Esophagus muscularis mucosa (tissue), 4 donors: ENCODE measurements at places on chromosomes 12 and 14. TPM values are rescaled to one million over a fixed set of nuclear protein-coding genes. Genes with fewer than 3 reads are reported as not detected.
A peak's percentile ranks its signal among the peaks of the same experiment; 100 is the strongest.

DNA sequence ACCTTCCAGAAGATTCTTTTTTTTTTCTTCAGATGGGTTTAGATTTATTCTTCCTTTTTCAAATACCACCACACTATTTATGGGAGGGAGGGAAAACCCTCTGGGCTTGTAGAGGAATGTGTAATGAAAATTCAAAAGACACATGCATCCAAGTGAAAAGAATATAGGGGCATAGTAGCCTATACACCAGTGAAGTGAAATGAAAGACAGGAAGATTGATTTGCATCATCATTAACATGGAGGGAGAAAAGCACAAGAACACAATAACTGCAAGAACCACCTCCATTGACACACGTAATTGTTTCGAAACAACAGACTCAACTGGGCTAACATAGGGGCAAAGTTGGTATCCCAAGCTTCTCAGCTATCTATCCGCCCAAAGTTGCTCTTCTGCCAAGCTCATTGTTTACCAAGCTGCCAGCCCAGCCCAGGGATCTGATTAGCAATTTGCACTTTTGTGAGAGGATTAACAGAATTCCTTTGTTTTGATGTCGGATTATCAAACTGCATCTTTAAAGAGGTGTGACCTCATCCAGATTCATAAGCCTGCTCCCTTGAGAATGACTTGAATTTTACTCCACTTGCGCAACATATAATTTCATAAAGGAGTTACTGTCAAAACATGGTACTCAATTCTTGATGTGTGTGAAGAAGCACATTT, 430.5 kb upstream of the SOX5 start:
- no peak for DNase-seq

GRCh38 chr14:53968726-53969125, 12.1 kb upstream of the BMP4 start:
- DNase-seq: no peak

DNA sequence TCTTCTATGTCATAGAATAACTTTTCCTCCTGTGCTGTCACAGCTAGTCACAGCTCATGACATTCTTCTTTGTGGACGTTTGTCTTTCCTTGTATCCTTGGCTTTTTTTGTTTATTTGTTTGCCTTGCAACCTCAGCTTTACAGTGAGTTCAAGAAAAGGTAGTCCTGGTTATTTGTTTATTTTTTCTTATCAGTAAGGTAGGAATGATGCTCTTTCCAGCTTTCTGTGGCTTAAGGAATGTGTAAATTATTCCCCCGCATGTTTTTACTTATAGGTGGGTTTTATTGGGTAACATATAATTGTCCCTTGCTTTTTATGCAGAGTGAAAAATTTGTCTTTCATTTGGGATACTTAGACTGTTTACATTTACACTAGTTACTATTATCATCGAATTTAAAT, 1673.6 kb upstream of the FLRT2 start:
- no peak for DNase-seq

- DNase-seq: no peak
Measured at GRCh38 chr12:105212438-105212837, 23.5 kb downstream of the APPL2 start.

GRCh38 chr12:75305412-75306332, 24.5 kb downstream of the CAPS2 start:
- DNase-seq: no peak

DNA sequence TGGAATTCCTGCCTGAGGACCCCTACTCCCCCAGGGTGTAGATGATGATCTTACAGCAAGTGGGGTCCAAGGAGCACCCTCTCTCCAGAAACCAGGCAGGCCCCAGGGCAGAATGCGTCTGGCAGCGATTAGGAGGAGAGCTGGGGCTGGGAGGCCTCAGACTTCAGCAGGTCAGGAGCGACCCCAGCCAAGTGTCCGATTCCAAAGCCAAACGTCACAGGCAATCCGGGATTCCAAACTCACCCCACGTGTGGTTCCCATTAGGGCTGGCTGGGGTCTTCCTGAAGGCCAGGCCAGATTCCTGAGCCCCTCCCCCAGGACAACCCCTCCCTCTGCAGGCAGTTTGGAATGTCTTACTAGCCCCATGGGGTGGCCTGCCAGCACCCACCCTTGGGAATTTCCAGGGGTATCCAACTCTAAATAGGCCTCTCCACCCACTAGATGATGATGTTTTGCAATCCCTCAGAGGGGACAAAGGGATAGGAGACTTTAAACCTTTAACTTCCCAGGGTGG, 17.3 kb upstream of the FIGNL2 start:
- DNase-seq: no peak

GRCh38 chr14:69191340-69192111, at the start of gene EXD2:
Gene EXD2 (plus strand): TSS chr14:69191498. CDS start chr14:69209471, 17,973 bp downstream.
- peak; percentile 94 for DNase-seq

DNA sequence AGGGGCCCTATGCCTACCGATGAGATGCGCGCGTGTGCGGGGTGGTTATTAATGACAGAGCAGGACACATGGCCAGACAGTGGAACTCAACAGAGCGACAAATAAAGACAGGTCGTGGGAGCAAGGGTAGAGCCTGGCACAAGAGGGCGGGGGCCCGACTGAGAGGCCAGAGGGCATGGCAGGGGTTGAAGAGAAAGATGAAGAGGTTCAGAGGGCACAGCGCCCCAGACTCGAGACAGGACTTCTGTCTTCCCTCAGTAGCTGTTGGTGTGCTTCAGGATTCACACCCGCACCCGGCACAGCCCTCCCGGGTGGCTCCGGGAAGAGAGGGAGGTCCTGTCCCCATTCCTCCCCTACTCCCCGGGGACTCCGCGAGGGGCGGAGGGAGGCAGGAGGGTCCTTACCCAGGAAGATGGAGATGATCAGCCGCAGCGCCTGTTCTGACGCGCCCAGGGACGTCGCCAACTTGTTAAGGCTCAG, 366 bp downstream of the LPCAT3 start:
- no peak for DNase-seq

DNA sequence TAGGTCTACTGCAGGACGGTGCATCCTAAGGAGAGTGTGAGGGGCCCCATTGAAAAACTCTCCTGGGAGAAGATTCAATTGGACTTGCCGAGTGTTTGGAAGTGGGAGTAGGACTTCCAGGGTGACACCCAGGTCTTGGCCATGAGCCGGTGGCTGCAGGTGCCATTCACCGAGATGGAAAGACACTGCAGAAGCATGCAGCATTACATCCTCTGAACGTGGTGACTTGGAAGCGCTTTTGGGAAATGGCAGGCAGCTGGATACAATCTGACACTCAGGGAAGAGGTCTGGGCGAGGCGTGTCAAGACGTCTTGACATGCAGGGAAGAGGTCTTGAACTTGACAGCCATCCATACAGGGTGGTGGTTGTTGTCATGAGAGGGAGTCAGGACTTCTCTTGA, 126.9 kb downstream of the PAPOLA start:
- DNase-seq: no peak

DNA sequence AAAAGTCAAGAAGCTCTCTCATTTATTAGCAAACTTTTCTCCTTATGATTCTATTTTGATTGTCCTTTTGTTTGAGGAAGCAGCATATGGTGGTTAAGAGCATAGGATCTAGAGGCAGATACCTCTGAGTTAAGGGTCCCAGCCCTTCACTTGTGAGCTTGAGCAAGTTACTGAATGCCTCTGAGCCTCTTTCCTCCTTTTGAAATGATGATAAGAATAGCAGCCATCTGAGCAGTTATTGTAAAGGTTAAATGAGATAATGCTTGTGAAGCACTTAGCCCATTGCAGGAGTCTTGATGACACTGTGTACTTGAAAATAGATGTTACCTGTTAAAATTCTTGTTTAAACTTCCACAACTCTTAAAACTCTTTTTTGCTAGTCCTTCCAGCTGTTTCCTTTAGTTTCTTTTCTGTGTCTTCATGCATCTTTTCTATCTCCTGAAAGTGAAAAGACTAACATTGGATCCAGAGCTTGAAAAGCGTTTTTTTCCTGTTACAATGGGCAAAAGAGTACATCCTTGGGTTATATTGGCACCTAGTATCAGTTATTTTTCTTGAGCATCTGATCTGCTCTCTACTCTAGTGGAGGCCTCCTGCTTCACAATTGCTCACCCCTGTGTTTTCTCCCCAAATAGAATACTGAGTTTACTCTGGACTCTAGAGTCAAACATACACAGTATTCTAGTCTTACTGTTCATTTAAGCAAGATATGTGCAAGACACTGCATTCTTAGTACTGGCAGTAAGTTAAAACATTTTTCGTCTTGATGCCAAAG, 3.1 kb downstream of the HIF1A start:
- no peak for DNase-seq

- no peak for DNase-seq
Measured at GRCh38 chr14:88551980-88552431, 2.8 kb downstream of the PTPN21 start.

GRCh38 chr12:62783881-62784280, 151.1 kb downstream of the PPM1H start:
- no peak for DNase-seq

GRCh38 chr14:25056688-25057078, 6.7 kb upstream of the STXBP6 start:
- no peak for DNase-seq

GRCh38 chr12:24565300-24565699, 383.6 kb downstream of the BCAT1 start:
- no peak for DNase-seq

- no peak for DNase-seq
Measured at GRCh38 chr14:37566811-37567371, 28.2 kb downstream of the FOXA1 start.

DNA sequence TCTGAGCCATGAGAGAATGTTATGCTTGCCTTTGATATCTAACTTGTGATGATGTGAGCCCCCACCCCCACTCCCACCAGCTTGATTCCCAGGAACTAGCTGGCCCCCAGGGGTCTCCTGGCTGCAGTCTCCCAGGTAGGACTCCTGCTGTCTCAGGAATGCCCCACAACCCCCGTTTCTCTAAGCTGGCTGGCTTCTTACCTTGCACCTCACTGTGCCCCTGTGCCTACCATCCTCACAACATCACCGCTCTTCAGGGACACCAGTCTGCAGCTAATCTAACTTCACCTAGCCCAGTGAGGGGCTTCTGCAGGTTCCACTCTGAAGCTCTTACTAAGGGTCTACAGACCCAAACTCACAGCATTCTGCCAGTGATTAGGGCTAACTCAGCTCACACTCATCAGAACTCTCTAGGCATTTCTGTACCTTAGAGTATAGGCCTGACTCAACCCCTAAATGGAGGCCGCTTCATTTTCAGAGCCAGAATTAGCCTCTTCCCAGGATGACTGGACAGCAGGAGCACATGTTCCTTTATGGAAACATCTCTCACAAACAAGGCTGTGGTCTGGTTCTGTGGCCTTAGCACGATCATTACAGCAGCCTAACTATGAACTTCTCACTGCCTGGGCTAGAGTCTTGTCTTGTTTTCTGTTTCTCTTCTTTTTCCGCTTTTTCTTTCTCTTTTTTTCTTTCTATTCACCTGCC, 72.8 kb upstream of the IFNG-AS1 start:
- DNase-seq: no peak

DNA sequence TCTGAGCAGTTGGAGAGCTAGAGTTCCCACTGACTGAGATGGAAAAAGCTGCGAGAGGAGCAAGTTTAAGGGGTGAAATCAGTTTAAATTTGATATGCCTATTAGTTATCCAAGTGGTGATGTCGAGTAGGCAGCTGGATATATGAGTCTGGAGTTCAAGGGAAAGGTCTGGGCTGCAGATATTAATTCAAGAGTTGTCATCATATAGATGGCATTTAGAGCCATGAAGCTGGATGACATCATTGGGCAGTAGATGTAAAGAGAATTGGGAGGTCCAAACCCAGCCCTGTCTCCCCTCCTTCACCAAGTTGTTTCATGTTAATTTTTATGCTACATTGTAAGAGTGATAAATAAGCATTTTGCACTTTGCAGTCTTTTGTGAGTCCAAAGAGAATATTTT, 898.1 kb downstream of the GALC start:
- DNase-seq: no peak

- DNase-seq: peak; percentile 96
Measured at GRCh38 chr12:7092229-7092985, at the start of gene C1R. Gene C1R (minus strand): TSS chr12:7092445. CDS start chr12:7092388, 57 bp downstream.

GRCh38 chr12:71748081-71748850, 6.4 kb upstream of the RAB21 start:
- DNase-seq: no peak

GRCh38 chr14:87892763-87893162, 100.2 kb downstream of the GALC start:
- no peak for DNase-seq

- no peak for DNase-seq
Measured at GRCh38 chr14:93965287-93965821, 11.0 kb downstream of the ASB2 start.

DNA sequence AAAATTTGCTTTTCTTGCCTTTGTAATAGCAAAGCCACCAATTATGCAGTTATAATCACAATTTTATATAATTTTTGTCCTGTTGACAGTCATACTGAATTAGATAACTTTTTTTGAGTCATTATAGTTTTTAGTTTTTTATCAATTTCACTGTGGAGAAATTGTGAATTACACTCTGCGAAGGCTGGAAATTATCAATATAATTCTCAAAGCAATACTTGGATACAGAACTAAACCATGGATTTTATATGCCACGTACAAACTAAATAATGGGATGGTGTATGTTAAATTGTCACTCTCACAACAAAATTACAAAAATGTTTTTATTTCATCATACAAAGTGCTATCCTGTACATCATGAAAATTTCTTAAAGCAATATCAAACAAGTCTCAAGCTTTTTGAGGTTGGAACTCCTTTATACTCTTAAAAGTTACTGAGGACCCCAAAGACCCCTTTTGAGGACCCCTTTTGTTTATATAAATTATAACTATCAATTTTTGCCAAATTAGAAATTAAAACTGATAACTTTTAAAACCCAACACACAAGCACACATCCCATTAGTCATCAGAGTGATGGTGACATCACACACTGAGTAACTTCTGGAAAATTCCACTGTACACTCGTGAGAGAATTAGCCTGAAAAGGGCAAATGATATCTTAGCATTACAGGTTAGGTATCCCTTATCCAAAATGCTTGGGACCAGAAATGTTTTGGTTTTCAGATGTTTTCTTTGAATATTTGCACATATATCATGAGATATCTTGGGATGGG, 19.8 kb upstream of the AQP2 start:
- DNase-seq: no peak

GRCh38 chr14:103716091-103716801, 636 bp downstream of the ZFYVE21 start:
- DNase-seq: no peak

- DNase-seq: no peak
Measured at GRCh38 chr12:4506870-4507269, 31.8 kb upstream of the RAD51AP1 start.

Gene RNF10
- 174 TPM for total RNA-seq

Gene ADAMTS20
- total RNA-seq: not detected

Gene MNAT1
- 34.9 TPM for total RNA-seq

Gene CLSTN3
- 25.6 TPM for total RNA-seq

Gene BTBD6
- total RNA-seq: 72.5 TPM

Gene FOXG1
- total RNA-seq: 1.2 TPM

Gene EIF2S3B
- total RNA-seq: not detected

Gene KCNMB4
- 8.4 TPM for total RNA-seq
